ENCODE measurements at places on chromosomes 11 and 22.

DNA sequence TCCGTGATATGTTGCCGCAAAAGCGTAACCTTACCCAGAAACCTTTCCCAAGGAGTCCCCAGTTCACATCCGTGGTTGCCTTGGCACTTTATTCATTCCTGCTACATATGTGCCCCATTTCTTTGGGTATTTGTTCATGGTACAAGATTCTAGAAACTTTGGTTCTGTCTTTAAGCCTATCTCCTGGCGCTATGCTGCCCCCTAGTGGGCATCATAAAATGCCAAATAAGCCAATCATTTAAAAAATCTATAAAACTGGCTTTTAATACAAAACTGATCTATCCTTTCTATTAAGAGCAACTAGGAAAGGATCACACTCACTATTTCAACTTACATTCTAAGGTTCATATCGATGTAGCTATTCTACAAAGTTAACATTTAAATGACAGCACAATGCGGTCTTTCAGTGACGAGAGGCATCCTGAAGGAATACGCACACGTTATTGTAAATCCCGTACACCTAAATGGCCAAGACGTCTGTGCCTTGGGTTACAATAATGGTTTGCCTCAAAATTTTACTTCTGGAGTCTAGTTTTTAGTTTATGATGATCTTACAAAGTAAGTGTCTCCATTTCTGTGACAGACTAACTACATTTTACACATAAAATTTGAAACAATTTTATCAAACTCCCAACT lies 16.2 kb downstream of the PIWIL3 start:
- peak; percentile 52 for DNase-seq

DNA sequence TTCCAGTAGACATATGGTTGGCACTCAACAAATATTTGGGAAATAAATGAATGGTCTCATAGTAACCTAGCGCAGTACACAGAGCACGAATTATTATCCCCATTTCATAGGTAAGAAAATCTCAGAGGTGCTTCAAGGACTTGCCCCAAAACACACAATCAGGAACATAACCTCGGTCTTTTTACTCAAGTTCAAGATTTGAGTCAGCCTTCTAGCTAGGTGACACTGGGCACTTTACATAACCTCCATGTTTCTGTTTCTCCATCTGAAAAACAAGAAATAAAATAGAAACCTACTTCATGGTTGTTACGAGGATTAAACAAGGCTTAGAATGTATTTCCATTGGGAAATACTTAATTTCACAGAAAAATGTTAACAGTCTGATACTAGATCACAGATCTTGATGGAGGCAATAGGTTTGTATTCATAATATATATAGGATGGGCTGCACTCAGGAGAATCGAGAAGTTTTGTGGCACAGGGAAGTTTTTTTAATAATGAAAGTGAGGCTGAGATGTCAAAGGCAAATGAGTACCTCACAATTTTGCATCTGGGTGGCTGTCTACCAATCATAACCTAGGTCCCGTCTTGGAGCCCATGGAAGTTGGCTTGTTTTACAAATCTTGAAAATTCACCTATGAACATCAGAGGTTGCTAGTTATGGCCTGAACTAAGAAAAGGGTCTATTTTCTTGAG lies 147.4 kb upstream of the ZC3H12C start:
- DNase-seq = no peak

DNA sequence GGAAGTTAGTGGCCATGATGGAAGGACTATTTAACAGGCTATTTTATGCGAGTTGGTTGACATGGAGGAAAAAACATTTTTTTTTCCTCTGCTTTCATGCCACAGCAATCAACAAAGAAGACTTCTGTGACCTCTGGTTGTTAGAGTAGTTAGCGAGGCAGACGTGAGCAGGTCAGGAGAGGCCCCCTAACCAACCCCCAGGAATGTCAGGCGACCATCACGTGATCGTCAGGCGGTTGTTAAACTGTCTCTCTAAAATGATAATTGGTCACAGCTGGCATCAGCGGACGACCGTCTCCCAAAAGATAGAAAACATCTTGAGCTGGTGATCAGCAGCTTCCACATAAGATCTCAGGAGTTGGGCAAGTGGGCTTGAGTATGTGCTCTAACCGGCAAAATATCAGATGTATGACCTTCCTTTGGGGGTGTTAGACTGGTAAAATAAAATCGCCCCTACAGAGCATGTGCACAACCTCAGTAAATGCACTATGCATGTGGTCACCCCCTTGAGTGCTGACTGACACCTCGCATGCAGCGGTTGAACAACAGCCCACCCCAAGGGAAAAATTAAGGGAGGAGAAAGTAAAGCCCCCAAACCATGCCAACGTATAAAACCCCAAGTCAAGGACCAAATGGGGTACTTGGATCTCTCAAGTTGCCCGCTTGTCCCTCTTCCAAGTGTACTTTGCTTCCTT lies 20.9 kb upstream of the NARS2 start:
- DNase-seq = no peak

GRCh38 chr11:87326594-87326993 lies 288.9 kb downstream of the TMEM135 start:
- DNase-seq = no peak

DNA sequence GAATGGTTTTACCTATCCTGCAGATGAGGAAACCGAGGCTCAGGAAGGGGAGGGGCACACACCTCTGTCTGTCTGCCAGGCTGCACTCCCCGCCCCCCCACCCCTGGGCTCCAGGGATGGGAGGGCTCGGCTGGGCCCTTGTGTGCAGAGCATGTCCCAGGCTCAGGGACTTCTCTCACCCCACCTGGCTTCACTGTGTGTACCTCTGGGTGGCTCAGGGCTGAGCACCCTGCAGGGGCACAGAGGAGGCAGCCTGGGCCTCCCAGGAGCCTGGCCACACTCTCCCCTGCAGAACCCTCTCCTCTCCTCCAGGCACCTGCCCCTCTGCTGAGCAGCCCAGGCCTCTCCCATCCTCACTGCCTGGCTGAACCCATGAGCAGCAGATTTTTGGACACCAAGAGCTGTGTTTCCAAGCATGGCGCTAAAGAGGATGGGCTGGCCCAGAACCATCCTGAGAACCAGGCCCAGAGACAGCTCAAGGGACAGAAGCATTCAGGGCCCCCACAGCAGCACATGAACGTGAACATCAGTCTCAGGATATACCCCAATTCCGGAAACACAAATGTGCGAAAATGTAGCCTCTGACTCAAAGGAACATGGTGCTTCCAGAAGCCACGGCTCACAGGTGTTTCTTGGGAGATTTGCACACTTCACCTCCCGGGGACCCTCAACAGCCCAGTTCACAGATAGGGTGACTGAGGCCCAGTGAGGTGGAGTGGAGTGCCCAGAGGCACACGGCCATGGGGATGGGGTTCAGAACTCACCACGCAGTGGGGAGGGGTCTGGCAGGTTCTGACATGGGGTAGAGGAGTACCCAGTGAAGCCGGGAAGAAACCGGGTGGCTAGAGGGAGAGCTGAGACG lies 10.5 kb downstream of the EMID1 start:
- no peak for DNase-seq

GRCh38 chr11:6608726-6609501 lies 3.1 kb downstream of the TAF10 start:
- no peak for DNase-seq

DNA sequence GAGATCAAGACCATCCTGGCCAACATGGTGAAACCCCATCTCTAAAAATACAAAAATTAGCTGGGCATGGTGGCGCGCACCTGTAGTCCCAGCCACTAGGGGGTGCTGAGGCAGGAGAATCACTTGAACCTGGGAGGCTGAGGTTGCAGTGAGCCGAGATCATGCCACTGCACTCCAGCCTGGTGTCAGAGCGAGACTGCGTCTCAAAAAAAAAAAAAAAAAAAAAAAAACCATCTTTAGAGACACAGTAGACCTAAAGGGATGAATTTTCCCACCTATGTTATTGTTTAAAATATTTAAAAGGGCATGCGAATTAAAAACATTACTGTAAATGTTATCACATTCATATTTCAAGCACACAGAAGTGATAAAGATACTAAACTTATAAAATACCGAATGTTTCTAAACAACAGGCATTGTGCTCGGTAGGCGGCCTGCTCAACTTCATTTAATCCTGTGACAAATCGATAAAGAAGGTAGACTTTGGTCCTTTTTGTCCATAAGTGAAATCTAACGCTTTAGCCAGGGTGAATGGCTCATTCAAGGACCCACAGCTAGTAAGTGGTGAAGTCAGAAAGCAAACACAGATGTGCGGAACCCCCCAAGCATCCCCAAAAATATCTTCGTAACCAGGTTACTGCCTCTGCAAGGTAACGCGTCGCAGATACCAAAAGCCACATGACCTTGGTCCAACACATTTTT lies 16.1 kb downstream of the NCAPD3 start:
- peak; percentile 22 for DNase-seq

GRCh38 chr11:7202412-7202811 lies 49.3 kb upstream of the SYT9 start:
- DNase-seq = no peak

DNA sequence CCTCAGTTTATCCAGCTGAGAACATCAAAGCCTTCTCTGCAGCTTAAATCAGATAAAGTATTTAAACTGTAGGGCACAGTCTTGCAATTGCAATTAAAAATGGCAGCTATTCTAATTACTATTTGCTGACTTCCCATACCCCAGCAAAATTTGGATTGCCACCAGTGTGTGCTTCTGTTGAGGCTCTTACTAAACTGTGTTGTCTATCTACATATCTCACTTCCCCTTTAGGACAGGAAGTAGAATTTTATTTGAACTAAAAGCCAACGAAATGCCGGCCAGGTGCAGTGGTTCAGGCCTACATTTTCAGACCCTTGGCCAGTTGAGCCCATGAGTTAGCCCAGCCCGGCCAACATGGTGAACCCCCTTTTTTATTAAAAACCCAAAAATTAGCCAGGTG lies 7.1 kb downstream of the SAA4 start:
- no peak for DNase-seq
